Activated CD4-positive, alpha-beta memory T cell treated with anti-CD3 and anti-CD28 coated beads, Interleukin-2, amount 10 ng/mL, durations not matched to agents 7 days and 5 days (primary cell): ENCODE measurements at places on chromosomes 16 and 17.

- peaks cover 11% of the 10 kb centered on the region for H3K27me3 ChIP-seq
- DNase-seq: no peak
- peaks cover 25% of the 10 kb centered on the region for H3K36me3 ChIP-seq
- peak overlapping the region; percentile 89 for H3K4me3 ChIP-seq
Observed at GRCh38 chr17:75875940-75876189, 2.5 kb downstream of the TRIM47 start.

- H3K27ac ChIP-seq: no peak overlapping the region
- no peak overlapping the region for H3K4me3 ChIP-seq
- H3K36me3 ChIP-seq: no peaks in the 10 kb centered on the region
- no peaks in the 10 kb centered on the region for H3K27me3 ChIP-seq
- no peak for DNase-seq
Observed at GRCh38 chr16:13110124-13110796, 208.9 kb downstream of the SHISA9 start.

GRCh38 chr16:20673071-20673806, 24.2 kb downstream of the ACSM1 start:
- no peaks in the 10 kb centered on the region for H3K36me3 ChIP-seq
- DNase-seq: no peak
- H3K4me1 ChIP-seq: peaks cover 18% of the 10 kb centered on the region
- H3K27ac ChIP-seq: no peak overlapping the region

DNA sequence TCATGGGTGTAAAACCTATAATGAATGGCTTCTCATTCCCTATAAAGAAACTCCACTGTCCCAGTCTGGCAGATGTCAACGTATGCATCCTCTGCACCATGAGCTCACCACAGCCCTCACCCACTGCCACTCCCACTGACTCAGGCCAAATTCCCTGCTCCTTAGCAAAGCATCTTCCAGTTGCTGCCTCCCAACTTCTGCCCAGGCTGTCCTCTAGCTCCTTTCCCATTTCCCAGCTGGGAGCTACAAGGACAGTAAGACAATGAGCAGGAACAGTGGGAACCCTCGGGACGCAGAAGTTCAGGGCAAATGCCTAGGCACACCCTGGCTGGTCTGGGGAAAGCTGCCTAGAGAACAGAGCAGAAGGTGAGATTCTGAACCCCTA, 9.1 kb upstream of the THAP11 start:
- H3K27me3 ChIP-seq: no peaks in the 10 kb centered on the region
- peak overlapping the region; percentile 16 for H3K27ac ChIP-seq
- H3K4me1 ChIP-seq: peaks cover 22% of the 10 kb centered on the region
- H3K36me3 ChIP-seq: peaks cover 7% of the 10 kb centered on the region
- peak; percentile 21 for DNase-seq
